Stimulated activated naive CD8-positive, alpha-beta T cell treated with anti-CD3 and anti-CD28 coated beads, Interleukin-15, Interleukin-2, amounts not matched to agents 100 U/mL and 50 U/mL, for 24 hours (primary cell): ENCODE measurements at places on chromosomes 5 and 9.

DNA sequence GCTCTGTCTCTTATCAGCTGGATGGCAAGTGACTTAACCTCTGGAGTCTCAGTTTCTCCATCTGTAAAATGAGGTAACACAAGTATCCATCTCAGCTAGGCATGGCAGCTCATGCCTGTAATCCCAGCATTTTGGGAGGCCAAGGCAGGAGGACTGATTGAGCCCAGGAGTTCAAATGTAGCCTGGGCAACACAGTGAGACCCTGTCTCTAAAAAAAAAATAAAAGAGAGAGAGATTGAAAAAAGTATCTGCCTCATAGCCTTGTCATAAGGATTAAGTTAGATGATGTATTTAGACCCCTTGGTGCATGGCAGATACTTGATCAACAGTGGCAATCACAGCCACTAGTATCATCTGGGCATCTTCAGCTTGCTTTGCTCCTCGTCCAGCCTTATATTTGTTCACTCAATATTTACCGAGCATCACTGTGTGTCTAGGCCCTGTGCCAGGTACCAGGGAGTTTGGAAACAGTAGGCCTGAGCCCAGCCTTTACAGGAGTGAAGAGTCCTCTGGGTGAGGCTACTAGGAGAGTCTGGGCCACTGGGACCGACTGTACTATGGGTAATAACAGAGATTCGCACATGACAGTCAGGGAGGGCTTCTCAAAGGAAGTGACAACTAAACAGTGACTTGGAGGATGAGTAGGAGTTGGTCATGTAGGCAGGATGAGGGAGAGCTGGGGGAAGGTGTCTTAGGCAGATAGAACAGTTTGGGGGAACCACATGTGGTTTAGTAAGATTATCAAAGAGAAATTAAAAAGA, 34.2 kb downstream of the CORO2A start:
- no peak for DNase-seq

DNA sequence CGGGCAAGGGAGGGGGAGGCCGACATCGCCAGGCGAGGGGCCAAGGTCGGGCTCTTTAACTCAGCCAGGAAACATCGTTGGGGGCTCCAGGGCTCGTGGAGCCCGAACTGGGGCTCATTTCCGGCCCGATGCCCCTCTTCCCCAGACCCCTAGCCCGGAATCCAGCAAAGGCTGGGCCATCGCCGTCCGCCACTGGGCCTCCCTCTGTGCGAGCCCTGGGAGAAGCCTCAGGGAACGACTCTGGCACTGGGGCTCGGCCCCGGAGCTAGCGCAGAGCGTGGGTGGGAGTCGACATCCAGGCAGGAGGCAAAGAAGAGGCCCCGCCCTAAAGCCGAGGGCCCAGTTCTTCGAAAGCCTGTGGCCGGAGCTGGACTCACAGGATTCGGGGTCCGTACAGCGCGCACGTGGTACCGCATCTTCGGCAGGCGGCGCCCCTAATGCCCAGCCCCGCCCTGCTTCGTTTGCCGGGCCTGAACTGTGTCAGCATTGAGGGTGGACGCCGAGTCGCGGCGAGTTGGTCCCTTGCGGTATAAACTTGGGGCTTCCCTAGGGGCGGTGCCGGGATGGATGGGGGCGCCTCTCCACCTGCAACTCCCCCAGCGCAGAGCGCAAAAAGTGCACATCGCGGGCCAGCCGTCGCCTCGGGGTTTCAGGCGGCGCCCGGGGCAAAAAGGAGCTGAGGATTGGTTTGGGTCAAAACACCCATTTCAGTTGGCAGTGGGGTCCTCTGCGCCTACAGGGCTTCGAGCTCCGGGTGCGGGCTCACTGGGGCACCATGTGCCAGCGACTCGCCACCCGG, 3.6 kb upstream of the PAX5 start:
- peak; percentile 42 for DNase-seq

- DNase-seq: no peak
These were observed 195.4 kb downstream of the ADAMTS12 start for GRCh38 chr5:33696411-33696810.

- DNase-seq: no peak
These were observed 315.1 kb downstream of the RAB3C start for GRCh38 chr5:58898006-58898405.

DNA sequence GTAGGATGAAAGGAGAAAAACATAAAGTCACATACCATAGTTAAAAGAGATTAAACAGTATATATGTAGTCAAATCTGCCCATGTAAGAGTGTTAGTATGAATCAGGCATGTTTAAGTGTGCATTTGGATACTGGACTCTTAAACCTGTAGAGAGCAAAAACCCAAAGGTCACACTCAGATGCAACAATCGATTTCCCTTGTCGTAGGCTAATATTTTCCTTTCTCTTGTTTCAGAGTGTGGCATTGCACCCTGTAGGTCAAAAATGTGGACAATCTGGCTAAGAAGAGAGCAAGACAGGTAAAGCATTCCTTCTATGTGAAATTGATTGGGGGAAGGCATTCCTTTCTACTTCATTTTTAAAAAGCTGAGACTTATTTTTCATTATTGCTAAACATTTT, 8.9 kb downstream of the JAKMIP2 start:
- DNase-seq: no peak

- DNase-seq: no peak
These were observed 20.9 kb downstream of the ENG start for GRCh38 chr9:127833555-127833954.

GRCh38 chr5:156438076-156438475, 111.1 kb downstream of the SGCD start:
- DNase-seq: no peak

DNA sequence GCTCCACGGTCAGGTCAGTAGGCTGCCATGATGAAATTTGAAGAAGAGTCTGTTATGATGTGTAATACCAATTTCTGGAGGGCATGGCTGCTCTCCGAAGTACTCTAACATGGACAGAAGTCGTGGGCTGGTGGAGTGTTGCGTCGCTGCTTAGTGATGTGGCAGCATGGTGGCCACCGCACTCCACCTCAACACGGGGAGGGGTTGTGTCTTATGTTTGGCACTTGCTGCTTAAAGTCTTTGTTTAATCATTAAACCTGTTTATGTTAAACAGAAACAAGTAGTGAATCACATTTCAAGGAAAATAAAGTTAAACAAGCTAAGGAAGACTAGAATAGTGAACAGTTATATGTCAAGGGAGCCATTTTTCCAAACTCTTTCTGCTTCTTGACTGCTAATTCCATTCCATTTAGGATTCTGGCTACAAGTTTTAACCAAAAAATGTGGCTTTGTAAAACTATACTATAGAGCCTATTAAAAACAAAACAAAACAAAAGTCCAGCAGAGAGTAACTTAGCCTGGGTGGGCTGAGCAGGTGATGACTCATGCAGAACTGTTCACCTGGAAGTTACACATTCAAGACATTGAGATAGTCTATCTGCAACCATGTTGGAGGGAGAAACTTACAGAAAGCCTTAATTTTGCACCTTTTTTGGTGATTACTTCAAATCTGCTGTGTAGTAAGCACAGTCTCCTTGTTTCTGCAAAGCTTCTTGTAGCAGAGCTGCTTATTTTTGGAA, 9.5 kb downstream of the HABP4 start:
- no peak for DNase-seq
